CD4-positive, alpha-beta T cell (primary cell): ENCODE measurements at places on chromosomes 3 and 15.

DNA sequence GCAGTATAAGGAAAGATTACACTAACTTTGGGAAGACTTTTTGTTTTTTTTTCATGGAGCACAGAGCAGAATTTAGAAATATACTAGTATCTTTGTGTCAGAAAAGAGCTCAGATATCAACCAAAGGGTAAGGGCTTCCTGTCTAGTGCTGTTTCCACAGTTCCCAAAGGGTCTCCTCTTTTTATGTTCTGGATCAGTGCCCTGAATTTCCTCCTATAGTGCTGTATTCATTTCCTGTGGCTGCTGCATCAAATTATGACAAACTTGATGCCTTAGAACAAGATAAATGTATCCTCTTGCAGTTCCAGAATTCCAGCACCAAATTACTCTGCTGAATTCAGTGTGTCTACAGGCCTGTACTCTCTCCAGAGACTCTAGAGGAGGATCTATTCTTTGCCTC, 219.8 kb upstream of the THRB start:
- DNase-seq, result no peak

- peak; percentile 49 for DNase-seq
These were observed at the start of gene VWA5B2 for GRCh38 chr3:184229394-184230080. VWA5B2 (plus strand) TSS chr3:184229585; CDS start chr3:184230529, 944 bp downstream.

- DNase-seq, result peak; percentile 97
These were observed at the start of gene TSEN2 for GRCh38 chr3:12484198-12484982. TSEN2 (plus strand) TSS chr3:12484480; CDS start chr3:12489801, 5,321 bp downstream.

DNA sequence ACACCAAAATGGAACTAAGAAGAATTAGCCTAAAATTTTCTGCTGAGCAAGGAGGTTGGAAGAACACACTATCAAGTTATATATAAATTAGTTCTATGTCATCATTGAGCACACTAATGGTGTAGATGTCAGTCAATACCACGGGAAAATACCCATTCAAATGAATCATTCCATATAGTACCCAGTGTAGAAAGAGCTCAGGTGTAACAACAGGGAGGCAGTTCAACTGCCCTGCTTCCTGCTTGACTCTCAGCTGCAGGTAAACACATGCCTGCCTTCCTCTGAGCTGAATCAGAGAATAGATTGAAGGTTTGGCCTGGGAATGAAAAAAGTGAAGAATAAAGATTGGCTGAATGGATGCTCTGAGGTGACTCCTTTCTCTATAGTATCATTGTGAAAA, 1088.0 kb downstream of the AGBL1 start:
- no peak for DNase-seq

DNA sequence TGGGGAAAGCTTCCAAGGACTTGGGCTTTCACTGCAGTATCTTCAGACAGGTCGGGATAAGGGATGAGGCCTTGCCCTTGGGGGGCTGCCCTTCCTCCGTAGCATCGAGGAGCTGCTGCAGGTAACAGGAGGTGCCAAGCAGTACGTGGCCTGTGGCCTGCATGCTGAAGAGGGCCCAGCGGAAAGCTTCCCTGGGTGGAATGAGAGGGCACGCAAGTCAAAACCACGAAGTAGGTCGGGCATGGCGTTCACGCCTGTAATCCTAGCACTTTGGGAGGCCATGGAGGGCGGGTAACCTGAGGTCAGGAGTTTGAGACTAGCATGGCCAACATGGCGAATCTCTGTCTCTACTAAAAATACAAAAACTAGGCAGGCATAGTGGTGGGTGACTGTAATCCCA, 12.9 kb downstream of the CIDEC start:
- DNase-seq, result no peak

DNA sequence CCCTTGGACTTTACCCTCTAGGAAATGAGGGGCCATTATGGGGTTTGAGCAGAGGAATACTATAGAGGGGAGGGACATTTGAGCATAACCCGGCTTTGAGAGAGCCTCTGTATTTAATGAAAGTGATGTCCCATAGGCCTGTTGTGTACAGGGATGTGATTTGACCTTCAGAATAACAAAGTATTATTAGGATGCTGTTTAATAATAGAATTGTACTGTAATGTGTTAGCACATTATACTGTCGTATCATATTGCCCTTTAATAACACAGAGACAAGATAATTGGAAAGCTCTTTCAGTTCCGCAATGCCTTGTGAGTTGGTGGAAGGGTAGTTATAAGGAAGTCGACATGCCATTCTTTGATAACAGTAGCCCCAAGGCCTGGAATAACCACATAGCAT, 328.3 kb downstream of the RYR3 start:
- DNase-seq, result no peak

DNA sequence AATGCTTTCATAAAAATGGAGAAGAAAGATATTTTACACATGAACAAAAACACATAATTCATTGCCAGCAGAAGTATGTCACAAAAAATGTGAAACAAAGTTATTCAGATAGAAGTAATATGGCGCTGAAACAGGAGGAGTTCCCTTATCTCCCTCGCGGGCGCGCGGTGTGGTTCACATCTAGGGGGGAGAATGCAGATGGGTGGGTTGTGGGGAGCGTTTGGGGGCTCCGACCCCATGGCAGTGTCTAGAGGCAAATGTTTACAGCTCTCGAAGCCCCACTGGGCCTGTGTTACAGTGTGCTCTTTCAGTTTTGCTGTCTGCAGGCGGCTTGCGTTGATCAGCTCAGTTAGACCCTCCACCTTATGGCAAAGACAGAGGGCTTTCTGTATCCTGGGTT, 297.5 kb downstream of the CGGBP1 start:
- DNase-seq, result no peak

- peak; percentile 3 for DNase-seq
These were observed 74.8 kb upstream of the NTRK3 start for GRCh38 chr15:88331291-88331690.

DNA sequence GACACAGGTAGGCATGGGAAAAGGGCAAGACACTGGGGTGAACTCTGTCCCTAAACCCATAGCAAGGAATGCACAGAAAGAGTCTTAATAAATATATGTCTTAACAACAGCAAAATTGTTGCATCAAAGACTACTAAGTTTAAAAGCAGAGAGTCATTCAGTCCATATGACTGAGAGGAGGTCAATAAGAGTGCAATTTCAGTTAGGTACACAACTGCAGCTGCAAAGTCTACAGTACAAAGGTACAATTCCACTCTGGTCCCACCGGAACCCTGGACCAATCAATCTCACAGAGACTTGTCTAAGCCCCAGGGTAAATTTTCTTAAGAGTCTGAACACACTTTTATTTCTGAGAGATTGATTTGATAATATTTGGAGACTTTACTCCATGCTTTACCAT, 6.9 kb downstream of the CP start:
- no peak for DNase-seq

- no peak for DNase-seq
These were observed 982.7 kb upstream of the NR2F2 start for GRCh38 chr15:95347837-95348236.

- no peak for DNase-seq
These were observed 512 bp downstream of the LARP6 start for GRCh38 chr15:70853318-70853972.

DNA sequence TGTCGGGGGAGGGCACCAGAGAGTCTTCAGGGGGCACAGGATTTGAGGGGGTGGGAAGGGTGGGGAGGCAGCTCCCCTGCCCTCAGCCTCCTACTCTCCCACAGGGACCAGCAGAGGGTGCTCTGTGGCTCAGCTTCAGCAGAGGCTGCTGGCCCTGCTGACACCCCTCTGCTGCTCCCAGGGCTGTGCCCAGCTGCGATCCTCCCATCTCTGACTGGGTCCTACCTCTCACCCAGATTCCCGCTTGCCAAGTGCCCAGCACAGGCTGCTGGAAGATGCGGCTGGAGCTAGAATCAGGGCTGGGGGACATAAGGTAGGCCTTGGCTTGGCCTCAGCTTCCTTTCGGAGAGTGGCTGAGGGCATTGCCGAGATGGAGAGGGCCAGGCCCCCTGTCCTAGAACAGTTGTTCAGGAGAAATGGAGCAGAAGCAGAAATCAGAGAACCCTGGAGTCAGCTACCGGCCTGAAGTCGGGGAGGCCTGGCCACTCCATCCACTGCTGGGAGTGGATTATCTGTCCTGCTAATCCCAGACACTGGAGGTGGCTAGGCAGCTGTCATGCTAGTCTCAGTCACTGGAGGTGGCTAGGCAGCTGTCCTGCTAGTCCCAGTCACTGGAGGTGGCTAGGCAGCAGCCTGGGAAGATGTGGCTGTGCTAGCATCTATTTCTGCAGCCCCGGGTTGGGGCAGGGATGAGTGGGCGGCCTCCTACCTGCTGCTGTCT, 3.9 kb downstream of the GRM2 start:
- DNase-seq, result peak; percentile 15

GRCh38 chr3:43345246-43345645, 58.9 kb downstream of the SNRK start:
- DNase-seq, result no peak

DNA sequence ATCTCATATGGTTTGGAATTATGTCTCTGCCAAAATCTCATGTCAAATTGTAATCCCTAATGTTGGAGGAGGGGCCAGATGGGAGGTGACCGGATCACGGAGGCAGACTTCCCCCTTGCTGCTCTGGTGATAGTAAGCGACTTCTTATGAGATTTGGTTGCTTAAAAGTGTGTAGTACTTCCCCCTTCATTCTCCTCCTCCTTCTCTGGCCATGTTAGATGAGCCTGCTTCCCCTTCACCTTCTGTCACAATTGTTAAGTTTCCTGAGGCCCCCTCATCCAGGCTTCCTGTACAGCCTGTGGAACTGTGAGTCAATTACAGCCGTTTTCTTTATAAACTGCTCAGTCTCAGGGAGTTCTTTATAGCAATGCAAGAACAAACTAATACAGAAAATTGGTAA, 51.1 kb downstream of the NEDD4 start:
- no peak for DNase-seq

DNA sequence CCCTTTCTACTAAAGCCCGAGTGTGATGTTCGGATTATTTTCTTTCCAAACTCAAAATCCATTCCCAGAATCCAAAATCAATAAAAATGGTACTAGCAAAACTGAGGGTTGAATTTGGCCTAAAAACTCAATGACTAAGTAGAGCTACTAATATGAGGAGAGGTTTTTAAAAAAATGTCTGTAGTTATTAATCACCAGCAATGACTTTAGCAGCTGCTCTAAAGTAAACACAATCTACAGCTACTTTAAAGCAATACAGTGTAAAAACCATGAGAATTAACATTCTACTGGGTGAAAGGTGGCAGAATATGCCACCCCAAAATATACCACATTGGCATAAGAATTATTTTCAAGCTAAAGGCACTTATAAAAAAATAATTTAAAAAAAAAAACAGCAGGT, 23.5 kb downstream of the FHIT start:
- no peak for DNase-seq

GRCh38 chr3:131802029-131802428, 232.8 kb downstream of the CPNE4 start:
- DNase-seq, result no peak

DNA sequence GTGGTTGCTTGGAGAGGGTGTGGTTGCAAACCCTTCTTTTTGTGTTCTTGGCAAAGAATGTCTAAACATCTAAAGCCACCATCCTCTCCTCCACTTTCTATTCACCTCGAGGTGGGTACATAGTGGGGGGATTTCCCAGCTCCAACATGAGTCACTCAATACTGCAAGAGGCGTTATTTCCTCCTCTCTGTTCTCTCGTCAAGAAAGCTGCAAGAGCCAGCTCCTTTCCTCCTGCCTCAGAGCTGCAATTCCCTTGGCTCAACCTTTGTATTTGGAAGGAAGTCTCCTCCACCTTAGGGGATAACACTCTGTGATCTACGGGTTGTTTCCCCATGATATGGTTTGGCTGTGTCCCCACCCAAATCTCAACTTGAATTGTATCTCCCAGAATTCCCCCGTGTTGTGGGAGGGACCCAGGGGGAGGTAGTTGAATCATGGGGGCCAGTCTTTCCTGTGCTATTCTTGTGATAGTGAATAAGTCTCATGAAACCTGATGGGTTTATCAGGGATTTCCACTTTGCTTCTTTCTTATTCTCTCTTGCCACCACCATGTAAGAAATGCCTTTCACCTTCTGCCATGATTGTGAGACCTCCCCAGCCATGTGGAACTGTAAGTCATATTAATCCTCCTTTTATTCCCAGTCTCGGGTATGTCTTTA, 138.4 kb downstream of the PLCL2 start:
- peak; percentile 74 for DNase-seq

- no peak for DNase-seq
These were observed 9.2 kb upstream of the TRAK1 start for GRCh38 chr3:42081838-42082473.

DNA sequence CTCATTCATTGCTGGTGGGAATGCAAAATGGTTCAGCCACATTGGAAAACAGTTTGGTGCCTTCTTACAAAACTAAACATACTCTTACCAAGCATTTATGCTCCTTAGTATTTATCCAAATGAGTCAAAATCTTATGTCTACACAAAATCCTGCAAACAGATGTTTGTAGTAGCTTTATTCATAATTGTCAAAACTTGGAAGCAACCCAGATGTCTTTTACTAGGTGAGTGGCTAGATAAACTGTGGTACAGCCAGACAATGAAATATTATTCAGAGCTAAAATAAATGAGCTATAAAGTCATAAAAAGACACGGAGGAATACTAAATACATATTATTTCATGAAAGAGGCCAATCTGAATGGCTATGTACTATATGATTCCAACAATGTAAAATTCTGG, 709.5 kb downstream of the NSUN3 start:
- DNase-seq, result no peak

- no peak for DNase-seq
These were observed 7.4 kb upstream of the ZNF774 start for GRCh38 chr15:90344662-90345061.

- no peak for DNase-seq
These were observed 219.0 kb downstream of the VGLL3 start for GRCh38 chr3:86771741-86772512.

GRCh38 chr3:79018265-79018664, 749.5 kb downstream of the ROBO1 start:
- no peak for DNase-seq

- DNase-seq, result no peak
These were observed 48.2 kb upstream of the KBTBD8 start for GRCh38 chr3:66949898-66950297.

DNA sequence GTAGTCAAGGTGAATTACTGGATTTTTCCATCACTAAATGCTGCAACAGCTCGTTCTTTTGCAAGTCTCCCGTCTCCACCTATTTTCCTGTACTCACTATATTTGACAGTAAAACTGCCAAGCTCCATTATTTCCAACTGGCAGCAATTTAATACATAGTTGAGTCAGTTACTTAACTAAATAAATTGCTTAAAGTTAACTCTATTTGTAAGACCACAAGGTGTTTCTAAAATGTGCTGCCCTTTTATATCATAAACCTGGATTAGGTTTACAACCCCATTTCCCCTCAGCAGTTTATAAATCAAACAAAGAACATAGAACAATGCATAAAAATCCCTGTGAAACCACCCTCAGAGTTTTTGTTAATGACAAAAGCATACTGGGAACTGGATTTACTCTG, 211.4 kb upstream of the DPH6 start:
- no peak for DNase-seq

DNA sequence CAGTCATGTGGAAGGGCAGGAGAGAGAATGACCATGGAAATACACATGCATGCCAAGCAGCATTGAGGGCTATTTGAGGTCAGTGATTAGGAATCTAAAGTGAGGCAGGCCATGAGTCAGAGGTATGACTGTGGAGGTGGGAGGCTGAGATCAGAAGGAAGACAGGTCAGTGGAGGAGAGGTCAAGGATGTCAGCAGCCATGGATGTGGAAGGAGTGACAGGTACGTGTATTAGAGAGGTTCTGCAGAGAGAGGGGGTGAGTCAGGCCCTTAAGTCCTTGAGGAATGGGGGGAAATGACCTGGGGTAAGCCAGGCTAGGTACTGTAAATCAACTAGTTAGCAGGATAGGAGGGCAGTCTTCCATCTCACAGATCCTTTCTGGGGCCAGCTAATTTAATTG, 166.6 kb downstream of the ANO10 start:
- DNase-seq, result no peak

GRCh38 chr3:65619451-65619881, 419.3 kb downstream of the MAGI1 start:
- no peak for DNase-seq
